Activated T-helper 1 cell treated with anti-CD3 and anti-CD28 coated beads, Interleukin-12 subunit alpha, Interleukin-12 subunit beta, Interleukin-2, Interleukin-4 antibody, amounts not matched to agents 30 ng/mL and 10 ng/mL and 1 ng/mL, durations not matched to agents 14 hours and 24 hours and 36 hours (primary cell): ENCODE measurements at places on chromosomes 4 and X.

GRCh38 chr4:14608630-14609029 is 393.7 kb upstream of the CPEB2 start:
- DNase-seq: no peak

DNA sequence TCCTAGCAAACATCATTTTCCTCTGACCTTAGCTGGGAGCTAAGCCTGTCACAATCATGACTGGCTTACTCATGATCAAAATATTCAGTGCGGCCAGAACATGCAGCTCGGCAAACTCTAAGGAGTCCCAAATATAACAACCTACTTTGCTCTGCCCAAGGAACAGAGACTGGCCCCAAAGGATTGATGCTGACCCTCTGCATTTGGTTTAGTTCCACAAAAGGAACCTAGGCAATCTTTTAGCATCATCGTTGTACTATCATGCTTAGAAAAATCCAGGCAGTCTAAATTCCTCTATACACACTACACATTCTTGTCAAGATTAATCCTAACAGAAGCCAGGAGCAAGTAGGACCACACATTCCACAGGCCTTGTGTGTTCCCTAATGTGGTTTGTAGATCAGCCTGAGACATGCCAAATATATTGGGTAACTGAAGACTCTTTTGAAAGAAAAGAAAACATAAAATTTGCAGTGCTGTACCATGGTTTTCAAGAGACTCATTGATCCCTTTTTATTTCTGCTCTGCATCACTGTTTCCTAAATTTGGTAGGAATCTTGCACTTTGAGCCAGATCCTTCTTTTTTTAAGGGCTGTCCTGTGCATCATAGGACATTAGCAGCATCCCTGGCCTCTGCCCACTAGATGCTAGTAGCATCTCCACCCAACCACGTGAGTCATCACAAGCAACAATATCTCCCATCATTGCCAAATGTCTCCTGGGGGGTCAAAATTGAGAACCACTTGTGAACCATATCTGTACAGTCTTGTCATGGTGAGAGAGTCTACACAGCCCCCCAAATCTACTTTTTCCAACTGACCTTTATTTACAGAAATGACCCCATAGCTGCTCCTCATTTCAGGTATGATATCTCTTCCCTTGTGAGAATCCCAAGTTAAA is 17.6 kb upstream of the CC2D2A start:
- DNase-seq: no peak

DNA sequence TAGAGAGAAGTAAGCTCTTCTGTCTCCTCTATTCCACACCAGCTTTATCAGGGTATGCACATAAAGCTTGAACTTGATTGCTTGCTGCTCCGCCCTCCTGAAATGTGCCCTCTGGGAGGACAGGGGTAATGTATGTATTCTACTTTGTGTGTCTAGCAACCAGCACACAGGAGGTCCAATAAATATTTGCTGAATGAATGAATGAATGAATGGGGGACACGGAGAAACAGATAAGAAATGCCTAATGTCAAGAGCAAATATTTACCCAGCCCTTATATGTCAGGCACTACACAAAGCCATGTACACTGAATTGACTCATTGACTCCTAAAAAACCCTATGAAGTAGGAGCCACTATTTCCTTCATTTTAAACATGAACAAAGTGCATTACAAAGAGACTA is 2.3 kb upstream of the MSL3 start:
- DNase-seq: no peak

DNA sequence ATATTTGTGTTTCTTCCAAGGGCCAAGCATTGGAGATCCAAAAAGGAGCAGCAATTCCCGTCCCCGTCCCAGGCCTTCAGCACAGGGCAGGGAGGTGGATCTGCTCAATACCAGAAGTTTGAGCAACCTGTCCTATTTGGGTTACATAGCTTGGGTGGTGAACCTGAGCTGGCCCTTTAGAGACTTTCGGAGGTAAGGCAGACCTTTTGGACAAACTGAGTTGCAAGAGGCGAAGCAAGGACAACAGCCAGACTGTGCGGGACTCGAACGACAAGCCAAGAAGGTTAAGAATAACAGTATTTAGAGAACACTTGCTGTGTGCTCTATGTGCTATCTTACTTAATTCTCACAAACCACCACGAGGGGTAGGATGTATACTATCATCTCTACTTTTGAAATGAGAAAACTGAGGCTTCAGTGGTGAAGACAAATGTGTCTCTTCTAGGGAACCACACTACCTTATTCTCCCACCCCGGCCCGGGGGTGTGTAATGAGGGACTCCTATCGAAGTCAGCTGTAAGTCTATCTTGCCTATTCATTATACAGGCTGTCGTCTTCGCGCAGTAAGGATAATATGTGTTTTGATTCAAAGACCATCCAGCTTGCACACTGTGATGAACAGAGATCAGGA is 1.3 kb downstream of the NOP14 start:
- peak; percentile 42 for DNase-seq

- no peak for DNase-seq
Measured at GRCh38 chr4:1758306-1759121, 34.6 kb upstream of the FGFR3 start.

- DNase-seq: no peak
Measured at GRCh38 chr4:85995361-85995760, 364.5 kb downstream of the MAPK10 start.

- DNase-seq: no peak
Measured at GRCh38 chrX:107574711-107575110, 53.6 kb upstream of the PRPS1 start.

DNA sequence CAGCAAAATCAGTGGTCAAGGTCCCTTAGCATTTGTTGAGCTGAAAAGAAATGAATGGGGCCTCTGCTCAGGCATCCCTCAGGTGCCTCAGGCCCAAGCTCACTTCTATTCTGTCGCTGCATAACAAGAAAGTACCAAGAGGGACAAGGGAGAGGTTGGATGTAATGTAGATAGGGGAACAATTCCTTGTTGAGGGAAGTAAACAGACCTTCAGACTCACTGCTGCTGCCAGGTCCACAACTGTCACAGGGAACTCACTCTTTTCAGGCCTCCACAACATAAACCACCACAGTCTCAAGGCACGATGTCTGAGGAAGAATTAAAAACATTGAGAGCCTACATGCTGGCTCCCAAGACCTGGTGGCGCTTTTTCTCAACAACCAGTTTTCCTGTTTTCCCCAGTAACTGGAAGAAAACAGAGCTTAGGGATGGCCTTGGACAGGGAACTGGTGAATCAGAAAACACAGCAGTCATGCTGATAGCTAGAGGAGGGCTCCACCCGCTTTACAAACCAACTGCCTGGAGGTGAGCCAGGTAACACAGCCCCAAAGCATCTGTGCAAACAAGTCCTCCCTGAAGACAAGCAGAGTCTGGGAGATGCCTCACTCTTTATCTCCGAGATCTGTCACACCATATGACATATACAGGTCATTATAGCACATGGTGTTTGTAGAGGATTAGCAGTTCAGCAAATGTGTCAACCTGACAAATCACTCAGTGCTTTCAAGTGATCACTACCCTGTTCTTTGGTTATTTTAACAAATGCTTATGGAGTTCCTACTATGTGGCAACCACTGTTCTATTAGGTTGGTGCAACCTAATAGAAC is 14.3 kb upstream of the AWAT1 start:
- DNase-seq: no peak

DNA sequence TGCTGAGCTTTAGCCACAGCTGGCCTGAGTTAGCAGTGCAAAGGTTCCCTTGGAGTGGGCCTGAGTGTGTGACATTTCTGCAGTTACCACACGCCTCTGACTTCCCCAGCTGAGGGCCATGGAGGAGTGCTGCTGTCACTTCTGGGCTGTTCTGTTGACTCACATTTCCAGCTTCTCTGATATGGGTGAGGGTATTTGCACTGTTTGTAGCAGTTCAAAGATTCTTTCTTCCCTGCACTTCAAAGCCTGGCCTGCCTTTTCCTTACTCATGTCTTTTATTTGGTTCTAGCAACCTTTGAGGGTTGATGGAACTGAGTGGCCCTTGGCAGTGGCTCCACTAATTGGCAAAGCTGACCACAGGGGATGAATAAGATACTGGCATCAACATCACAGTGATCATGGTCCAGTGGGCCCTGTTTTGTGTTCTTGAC is 26.4 kb upstream of the SCML1 start:
- DNase-seq: no peak

DNA sequence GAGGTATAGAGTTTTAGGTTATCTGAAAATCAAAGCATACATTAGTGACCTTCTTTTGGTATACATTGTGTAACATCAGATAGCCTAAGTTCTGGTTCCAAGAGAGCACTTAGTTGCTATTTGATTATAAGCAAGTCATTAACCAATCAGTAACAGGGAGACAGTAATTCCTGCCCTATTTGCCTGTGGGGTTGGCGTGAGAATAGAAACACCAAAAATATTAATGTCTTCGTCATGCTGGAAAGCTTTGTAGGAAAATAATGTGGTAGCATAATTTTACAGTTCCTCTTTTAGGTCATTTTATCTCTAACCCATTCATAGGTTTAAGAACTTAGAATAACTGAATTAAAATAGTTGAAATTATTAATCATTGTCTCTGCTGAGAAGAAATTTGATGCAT is 37.8 kb downstream of the NPNT start:
- no peak for DNase-seq

DNA sequence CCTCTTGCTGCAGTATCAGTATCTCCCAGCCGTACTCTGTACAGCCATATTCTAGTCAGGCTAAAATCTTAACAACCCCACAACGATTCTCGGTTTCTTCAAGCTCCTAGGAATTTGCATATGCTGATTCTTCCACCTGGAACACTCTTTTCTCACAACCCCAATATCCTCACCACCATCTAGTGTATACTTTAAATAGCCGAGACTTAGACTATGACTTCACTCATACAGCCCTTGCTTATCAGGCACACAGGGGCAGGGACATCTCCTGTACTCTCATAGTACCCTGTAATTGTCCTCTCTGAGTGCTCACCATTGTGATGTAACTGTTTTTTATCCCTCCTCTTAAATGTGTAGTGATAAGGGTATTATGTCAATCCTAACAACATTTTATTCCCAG is 2126.4 kb upstream of the TENM3 start:
- no peak for DNase-seq

- no peak for DNase-seq
Measured at GRCh38 chr4:146465628-146466027, 56.1 kb downstream of the SLC10A7 start.

DNA sequence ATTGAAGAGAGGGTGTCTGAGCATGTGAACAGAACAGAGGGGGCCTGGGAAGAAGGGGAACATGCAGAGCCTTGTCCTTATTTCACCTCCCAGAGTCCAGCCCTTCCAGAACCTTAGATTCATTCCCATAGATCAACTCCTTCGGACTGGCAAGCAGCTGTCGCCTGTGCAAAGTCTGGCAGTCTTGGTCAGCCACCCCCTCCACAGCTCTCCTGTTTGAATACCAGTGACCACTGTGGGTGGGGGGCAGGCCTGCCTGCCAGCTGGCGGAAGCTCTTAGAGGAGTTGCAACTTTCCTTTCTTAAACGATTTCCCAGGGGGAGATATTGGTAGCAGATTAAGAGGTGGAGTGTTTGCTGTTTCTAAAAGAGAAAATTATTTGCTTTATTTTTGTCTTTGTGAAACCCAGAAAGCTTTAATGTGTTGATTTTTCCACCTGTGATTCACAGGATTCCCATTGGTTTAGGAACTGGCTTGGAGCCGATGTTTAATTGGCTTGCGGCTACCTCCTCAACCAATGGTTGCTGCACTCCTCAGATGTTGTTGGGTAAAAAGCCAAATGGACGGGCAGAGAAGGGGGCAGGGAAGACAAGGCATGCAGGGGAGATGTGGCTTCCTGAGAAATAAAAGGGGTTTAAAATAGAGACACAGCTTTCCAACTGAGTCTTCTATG is 62.2 kb upstream of the PRPS1 start:
- DNase-seq: no peak

- no peak for DNase-seq
Measured at GRCh38 chr4:159358226-159358625, 255.3 kb downstream of the RAPGEF2 start.

- DNase-seq: no peak
Measured at GRCh38 chr4:53019485-53020382, 157.6 kb downstream of the RASL11B start.

DNA sequence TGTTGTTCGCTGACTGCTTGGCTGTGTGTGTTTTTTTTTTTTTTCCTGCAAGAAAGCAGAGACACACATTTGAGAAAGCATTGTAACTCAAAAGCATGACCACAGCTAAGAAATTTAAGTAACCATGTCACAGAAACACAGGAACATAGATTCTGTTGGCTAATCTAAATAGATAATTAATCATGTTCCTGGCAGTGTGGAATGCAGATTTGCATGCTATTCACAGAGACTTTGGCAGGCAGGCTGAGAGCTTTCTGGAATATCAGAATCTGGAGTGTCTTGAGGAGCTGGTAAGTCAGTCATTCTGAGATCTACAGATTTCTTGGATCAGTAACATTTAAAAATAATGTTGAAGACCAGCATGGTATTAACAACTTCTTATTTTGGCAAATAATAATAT is 33.2 kb upstream of the SMS start:
- DNase-seq: no peak

DNA sequence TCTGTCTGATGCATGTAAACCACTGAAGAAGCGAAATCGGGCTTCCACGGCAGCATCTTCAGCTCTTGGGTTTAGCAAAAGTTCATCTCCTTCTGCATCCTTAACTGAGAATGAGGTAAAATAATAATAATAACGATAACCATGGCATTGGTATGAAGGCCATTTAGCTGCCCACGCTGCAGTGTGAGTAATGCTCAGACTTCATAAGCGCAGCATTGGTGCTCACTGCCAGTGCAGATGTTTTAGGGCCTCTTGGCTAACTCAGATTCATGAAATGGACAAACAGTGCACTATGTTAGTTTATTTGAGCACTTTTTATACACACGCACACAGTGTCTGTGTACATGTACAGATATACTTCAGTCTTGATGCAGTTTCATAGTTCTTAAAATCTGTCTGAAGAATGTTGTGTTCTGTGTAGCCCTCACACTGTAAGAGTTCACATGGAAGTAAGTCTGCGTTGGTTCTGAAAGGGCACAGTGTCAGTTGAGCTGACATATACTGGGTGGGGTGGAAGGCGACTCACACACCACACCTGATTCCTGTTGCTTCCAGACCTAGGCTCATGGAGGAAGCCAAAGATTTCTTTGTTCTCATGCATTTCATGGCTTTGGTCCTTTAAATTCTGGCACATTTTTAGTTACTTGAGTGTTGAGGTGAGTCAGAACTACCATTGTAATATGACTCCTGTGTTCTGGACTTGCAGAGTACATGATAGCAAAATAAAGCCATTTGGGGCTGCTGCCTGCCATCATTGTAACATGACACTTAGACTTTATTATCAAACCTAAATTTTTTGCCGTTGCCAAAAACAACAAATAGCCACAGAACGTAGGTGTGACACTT is 68.7 kb downstream of the NSD2 start:
- no peak for DNase-seq

DNA sequence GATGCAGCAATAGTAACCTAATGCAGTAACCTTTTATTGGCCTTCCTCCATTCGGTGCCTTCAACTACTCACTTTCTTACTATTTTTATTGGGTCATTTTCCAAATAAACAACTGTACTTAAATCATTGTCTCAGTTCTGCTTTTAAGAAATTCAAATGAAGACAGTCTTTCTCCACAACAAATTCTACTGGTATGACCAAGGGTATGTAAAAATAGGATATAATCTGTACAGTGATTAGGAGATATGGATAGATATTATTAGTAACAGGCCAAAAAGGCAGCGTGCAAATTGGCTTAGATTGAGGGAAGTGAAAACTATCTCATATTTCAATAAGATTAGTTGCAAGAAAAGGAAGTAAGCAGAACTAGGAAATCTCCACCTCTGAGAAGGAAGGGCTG is 177.4 kb upstream of the PPP1R2C start:
- DNase-seq: no peak
